ENCODE measurements at places on chromosomes 2 and 18.

DNA sequence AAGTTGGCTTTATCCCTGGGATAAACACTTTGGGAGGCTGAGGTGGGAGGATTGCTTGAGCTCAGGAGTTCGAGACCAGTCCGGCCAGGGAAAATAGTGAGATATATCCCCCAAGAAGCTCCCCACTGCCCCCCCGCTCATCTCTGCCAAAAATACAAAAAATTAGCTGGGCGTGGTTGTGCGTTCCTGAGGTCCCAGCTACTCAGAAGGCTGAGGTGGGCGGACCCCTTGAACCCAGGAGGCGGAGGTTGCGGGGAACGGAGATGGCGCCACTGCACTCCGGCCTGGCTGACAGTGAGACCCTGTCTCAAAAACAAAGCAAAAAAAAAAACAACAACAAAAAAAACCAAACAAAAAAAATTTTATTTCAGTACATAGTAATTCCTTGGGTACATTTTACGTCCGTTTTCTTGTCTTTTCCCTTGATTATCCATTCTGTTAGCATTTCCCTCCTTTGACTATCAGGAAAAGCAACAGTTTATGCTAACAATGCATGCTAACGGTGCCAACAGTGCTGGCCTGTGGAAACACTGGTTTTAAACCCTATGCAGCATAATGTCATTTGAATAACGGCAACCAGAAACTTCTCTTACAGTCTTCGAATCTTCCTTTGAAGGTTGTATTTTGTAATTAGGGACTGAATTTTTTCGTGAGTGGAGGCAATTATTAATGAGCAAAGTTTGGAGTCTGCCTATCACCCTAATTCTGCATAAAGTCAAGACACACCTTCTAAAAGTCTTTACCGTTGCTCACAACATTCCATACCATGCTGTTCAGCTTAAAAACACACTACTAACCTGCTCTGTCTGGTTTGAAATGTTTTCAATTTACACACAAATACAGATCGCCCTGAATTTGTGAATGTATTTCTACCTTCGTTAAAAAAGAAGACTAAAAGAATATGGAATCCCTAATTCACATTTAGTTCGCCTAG is 721 bp upstream of the MIB1 start:
- no peak for DNase-seq

- DNase-seq, result peak; percentile 35
These were observed 65.2 kb downstream of the C2orf76 start for GRCh38 chr2:119301413-119301812.

DNA sequence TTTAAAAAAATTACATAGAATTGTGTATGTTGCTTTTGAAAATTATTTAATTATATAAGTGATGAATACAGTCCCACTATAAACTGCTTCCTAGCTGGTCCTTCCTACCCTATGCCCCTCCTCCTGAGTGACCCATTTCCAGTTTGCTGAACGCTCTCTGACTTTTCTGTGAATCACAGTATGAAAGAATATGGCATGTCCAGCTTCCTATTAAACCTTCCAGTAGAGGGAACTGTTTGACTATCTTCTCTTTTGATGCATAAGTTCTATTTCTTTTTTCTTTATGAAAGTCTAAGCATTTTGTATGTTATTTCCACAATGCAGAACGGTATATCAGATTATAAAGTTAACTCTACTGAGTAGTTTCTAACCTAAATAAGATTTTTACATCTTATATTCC is 41.3 kb downstream of the PSMG2 start:
- peak; percentile 44 for DNase-seq

DNA sequence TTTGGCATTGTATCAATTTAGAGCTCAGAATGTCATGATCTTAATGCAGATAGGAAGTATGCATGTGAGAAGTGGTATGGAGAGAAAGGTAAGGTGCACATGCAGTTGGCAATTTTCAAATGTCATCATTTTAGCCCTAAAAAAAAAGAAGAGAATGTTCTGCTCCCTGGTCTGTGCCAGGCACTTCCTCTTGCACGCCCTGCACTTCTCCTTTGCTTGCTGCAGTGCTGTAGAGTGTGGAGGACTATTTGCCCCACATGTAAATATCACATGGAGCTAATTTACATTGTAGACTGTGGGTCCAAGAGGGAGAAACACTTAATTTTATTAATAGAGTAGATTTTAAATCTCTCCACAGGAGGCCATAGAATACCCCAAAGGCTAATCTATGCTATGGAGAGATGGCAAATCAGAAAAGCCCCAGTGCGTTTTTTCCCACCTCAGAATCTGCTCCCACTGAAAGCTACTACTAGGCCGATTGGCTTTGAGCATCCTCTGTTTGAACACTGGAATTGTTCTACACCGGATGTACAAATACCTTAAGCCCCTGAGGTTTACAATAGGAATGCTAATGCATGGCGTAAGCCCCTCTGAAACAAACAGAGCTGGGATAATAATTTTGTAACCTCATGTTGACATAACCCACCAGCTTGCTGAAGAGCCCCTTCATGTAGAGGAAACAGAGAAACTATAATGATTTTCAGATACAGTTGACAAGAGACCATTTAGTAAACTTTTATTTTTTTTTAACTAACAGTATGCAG is 137.2 kb upstream of the KLHL14 start:
- DNase-seq, result no peak

- peak; percentile 81 for DNase-seq
These were observed 236.3 kb upstream of the RASGRP3 start for GRCh38 chr2:33240178-33240577.

GRCh38 chr2:60158262-60158661 is 395.2 kb downstream of the BCL11A start:
- no peak for DNase-seq

DNA sequence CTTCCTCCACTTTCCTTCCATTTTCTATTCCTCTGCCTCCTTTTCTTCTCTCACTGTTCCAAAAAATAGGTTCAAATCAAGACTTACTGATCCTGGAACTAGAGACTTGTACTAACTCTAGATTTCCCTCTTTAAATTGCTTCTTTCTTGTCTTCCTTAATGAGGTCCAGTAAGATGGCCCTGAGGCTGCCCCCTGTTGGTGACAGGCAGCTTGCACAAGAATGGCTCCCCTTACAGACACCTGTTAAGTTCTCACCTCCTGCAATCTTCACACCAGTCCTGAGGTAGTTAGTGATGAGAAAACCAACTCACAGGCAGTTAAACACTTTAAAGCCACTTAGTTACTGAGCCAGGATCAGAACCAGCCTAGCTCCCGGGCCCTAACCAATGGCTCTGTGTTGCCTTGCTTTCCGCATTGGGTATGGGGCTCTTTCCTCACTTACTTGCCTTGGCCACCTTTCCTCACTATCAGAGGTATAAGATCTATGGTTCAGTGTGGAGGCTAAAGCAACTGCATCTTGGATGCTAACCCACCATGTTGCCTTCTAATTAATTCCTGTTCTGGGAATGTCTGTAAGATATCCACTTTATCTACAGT is 130.6 kb downstream of the AKAIN1 start:
- DNase-seq, result no peak

- DNase-seq, result no peak
These were observed 70.2 kb downstream of the AGAP1 start for GRCh38 chr2:235564066-235564465.

Data from non-pigmented ciliary epithelial cell (primary cell).